ENCODE measurements at places on chromosomes 13 and 19.
A peak's percentile ranks its signal among the peaks of the same experiment; 100 is the strongest.

DNA sequence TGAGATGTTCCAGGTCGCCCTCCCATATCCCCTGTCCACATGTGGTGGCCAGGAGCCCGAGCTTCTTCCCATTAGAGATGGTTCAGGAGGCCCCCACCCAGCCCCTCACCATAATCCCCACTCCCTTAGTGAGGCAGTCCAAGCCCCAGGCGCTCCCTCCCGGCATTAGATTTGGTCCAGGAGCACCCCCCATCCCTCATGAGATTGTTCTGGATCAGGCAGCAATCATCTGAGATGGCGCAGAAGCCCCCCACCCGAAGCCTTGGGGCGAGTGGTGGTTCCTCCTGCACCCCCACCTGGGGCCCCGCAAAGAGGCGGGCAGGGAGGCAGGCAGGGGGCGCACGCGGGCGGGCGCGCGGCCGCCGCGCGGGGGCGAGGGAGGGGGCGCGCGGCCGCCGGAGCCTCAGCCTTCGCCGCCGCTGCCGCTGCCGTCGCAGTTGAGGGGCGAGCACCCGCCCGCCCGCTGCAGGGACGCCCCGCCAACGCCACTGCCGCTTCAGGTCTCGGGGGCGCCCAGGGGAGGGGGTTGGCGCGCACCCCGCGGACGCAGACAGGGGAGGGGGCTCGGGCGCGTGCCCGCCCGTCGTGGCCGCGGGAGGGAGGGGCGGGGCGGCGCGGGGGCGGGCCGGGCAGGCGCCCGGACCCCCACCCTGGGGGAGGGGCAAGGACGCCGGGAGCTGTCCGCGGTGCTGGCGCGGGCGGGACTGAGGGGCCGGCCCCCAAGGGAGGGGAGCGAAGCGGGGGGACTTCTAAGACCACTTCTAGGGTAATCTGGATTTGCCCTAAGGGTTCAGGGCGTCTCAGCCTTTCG lies 46.4 kb upstream of the SHKBP1 start:
- DNase-seq, result no peak

- no peak for DNase-seq
These were observed 74.7 kb downstream of the GADD45B start for GRCh38 chr19:2550431-2551171.

DNA sequence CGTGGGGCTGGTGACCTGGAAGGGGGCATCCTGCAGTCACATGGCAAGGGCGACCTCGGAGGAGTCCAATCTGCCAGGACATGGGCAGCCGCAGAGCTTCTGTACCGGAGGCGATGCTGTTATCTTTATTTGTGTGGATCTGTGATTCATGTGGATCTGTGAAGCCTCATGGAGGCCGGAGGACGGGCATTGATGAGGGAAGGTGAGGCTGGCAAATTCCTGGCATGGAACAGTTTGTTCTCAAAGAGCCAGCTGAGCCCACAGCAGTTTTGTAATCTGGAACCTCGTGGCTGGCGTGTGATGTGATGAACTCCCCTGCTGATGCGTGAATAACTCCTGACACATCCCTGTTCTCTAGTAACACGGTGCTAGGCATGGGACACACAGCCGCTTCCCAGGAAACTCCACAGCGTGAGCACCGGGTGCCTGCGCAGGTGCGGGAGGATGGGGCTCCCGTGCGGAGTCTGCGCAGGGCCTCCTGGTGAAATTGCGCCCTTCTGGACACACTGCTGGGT lies 40.4 kb downstream of the ATP11A start:
- no peak for DNase-seq

- DNase-seq, result no peak
These were observed 1080.6 kb downstream of the PCDH17 start for GRCh38 chr13:58712191-58712590.

DNA sequence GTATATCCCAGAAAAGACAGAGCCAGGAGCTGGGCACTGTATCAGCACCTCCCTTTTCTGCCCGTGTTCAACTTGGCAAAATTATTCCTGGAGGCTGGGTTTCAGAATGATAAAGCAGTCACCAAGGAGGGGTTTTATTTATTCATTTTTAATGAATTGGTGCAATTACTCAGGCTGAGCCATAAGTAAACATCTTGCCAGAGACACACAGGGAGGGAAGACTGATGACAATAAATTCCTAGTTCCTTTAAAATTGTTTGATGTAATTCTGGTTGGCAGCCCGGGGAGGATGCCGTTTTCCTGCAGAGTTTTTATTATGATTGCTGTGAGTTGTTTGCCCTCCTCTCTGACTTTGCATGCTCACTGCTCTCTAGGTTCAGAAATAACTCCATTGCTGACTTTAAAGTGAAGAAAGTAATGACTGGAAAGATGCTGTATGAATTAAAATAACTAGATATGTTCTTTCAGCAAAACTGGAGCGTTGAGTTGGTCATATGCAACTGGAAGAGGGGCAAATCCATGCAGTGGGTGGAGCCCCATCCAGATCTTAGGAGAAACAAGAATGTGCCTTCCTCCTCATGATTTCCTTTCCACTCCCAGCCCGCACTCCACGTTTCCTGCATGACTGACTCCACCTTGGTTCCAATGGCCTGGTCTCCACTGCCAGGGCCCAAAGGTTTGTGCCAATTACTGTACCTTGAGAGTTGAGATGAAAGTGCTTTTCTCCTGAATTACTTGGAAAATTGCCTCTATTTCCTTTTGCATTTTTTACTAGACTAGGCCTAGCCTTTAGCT lies 182.1 kb downstream of the RFC3 start:
- no peak for DNase-seq

DNA sequence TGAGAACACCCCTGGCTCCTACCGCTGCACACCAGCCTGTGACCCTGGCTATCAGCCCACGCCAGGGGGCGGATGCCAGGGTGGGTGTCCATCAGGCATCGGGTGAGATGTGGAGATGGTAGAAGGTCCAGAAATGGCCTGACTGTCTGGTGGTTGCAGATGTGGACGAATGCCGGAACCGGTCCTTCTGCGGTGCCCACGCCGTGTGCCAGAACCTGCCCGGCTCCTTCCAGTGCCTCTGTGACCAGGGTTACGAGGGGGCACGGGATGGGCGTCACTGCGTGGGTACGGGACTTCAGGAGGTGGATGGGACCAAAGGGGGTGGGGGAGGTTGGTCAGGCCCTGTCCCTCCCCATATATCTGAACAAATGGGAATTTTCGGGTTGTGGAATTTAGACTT lies 15.8 kb downstream of the LTBP4 start:
- no peak for DNase-seq

DNA sequence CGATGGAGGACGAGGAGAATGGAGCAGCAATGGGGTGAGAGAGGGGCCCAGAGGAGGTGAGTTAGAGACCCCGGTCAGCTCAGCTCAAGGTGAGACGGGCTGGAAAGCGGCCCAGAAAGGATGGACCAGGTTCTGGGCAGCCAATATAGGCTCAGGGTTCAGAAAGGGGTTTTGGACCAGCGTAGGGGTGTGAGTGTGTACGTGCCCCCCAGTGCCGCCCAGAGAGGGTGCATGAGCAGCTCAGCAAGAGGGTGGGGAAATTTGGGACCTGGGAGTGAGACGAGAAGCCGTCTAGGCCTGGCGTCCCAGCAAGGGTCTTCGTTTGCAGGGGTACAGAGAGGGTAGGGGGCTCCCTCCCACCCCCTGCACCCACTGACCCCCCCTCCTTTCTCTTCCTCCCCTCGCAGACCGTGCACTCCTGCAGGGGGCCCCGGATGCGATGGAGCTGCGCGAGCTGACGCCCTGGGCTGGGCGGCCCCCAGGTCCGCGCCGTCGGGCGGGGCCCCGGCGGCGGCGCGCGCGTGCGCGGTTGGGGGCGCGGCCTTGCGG lies 12.1 kb downstream of the FUT6 start:
- no peak for DNase-seq

- DNase-seq, result peak; percentile 10
These were observed 33.3 kb upstream of the SPATA13 start for GRCh38 chr13:24127116-24127631.

- no peak for DNase-seq
These were observed 29.1 kb upstream of the SLC46A3 start for GRCh38 chr13:28747851-28748250.
